Tracheal epithelial cell (primary cell): ENCODE measurements at places on chromosomes 4 and X. TPM values are rescaled to one million over a fixed set of nuclear protein-coding genes. Genes with fewer than 3 reads are reported as not detected.

LRAT gene
- 0.72 and 4.3 TPM in 2 replicates for total RNA-seq

UGT2A3 gene
- 6.0 TPM in 1 of 2 replicates, not detected in the other for total RNA-seq

AWAT2 gene
- total RNA-seq = not detected in 2 replicates

ANKRD50 gene
- total RNA-seq = 14.5 and 17.7 TPM in 2 replicates

CCSER1 gene
- total RNA-seq = 6.0 and 6.6 TPM in 2 replicates

RAB9B gene
- under 0.01 TPM in 1 of 2 replicates, not detected in the other for total RNA-seq

UGT2B10 gene
- total RNA-seq = not detected in 2 replicates

OCIAD2 gene
- total RNA-seq = 67.8 and 130 TPM in 2 replicates

CNKSR2 gene
- 0.24 and 0.43 TPM in 2 replicates for total RNA-seq

FAT4 gene
- total RNA-seq = 0.64 and 0.96 TPM in 2 replicates

CETN2 gene
- 28.6 and 34.0 TPM in 2 replicates for total RNA-seq

PF4V1 gene
- 2.7 TPM in 1 of 2 replicates, not detected in the other for total RNA-seq

FGD1 gene
- 2.7 and 2.8 TPM in 2 replicates for total RNA-seq

RAP1GDS1 gene
- total RNA-seq = 64.6 and 87.2 TPM in 2 replicates

UBE2K gene
- total RNA-seq = 14.2 and 23.9 TPM in 2 replicates

ATP1B4 gene
- total RNA-seq = not detected in 2 replicates

ANK2 gene
- 5.8 and 15.2 TPM in 2 replicates for total RNA-seq

CENPVL1 gene
- total RNA-seq = not detected in 2 replicates

NSUN7 gene
- 2.1 and 8.9 TPM in 2 replicates for total RNA-seq

NXF2 gene
- not detected in 2 replicates for total RNA-seq

USP17L22 gene
- total RNA-seq = not detected in 2 replicates
